ENCODE measurements at places on chromosomes 5 and 9.

DNA sequence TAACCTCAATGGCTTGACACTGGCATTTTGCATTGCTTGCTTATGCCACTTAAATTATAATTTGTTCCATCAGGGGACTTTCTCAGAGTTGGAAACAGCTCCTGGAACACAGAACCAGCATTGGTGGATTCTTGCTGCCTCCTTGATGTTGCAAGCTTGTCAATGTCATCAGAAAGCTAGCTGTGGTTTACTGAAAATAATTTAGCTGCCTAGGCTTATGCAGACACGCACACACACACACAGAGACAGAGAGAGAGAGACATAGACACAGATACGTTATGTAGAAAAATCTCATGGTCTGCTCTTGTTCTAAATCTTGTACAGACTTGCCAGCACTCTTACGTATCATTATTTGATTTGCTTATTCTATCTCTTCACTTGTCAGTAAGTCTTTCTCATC is 78.0 kb downstream of the HMHB1 start:
- DNase-seq = no peak

- no peak for DNase-seq
Measured at GRCh38 chr5:1510631-1511030, 13.1 kb downstream of the LPCAT1 start.

DNA sequence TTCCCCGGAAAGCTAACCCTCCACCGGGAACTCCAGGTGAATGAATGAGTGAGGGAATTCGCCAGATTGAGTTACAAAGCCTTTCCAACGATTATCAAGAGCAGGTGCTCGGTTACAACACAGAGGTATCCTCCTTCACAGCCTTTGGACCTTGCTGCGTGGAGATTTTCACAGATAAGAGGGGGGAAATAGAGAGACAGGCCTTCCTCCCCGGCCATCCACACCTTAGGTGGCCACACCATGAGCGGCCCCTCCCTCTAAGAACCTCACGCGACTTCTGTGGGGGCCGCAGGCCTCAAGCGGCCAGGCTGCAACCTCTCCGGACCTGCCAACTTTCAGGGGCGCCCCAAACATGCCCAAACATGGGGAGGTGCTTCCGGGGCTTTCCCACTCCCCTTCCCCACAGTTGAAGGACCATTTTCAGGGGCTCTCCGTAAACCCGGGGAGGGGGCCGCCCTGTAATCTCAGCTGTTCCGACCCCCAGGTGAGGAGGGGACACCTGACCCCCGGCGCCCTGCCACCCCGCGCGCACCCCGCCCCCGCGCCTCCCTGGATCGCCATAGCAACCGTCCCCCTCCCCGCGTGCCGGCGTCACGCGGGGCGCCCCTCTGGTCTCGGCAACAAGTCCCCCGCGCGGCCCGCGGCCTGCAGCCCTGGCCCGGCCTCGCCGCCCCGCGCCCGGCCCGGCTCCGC is 603 bp downstream of the DENND1A start:
- DNase-seq = peak; percentile 15

DNA sequence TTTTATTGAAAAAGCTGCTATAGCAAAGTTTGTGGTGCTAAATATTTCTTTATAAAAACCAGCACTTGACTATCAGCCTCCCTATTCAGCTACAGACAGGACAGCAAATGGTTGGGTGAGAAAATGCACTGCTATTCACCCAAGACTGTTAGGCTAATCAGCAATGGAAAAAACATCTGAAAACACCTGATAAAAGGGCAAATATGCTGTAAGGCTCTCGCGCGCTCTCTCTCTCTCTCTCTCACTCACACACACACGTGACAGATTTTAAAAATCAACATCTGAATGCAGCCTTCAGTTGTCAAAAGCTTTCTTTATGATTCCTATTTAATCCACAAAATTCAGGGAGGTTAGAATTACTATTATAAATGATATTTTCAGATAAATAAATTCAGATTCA is 80.2 kb downstream of the HTR4 start:
- no peak for DNase-seq

DNA sequence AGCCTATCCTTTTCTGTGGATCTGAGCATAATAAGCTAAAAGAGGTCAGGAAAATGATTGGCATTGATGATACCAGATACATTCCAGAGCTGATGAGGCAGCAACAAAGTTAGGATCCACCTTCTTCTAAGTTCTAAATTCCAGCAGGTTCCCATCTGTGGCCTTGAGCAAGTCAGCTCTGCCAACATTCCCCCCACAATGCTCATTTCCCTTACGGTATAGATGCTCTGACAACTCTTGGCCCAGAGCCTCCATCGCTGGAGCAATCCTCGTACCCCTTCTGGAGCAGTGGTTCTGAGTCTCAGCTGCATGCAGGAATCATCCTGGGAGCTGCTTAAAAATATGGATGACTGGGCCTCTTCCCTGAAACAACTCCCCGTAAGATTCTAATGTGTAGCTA is 78.1 kb downstream of the MED27 start:
- DNase-seq = no peak

GRCh38 chr9:1964093-1964492 is 51.1 kb upstream of the SMARCA2 start:
- no peak for DNase-seq

DNA sequence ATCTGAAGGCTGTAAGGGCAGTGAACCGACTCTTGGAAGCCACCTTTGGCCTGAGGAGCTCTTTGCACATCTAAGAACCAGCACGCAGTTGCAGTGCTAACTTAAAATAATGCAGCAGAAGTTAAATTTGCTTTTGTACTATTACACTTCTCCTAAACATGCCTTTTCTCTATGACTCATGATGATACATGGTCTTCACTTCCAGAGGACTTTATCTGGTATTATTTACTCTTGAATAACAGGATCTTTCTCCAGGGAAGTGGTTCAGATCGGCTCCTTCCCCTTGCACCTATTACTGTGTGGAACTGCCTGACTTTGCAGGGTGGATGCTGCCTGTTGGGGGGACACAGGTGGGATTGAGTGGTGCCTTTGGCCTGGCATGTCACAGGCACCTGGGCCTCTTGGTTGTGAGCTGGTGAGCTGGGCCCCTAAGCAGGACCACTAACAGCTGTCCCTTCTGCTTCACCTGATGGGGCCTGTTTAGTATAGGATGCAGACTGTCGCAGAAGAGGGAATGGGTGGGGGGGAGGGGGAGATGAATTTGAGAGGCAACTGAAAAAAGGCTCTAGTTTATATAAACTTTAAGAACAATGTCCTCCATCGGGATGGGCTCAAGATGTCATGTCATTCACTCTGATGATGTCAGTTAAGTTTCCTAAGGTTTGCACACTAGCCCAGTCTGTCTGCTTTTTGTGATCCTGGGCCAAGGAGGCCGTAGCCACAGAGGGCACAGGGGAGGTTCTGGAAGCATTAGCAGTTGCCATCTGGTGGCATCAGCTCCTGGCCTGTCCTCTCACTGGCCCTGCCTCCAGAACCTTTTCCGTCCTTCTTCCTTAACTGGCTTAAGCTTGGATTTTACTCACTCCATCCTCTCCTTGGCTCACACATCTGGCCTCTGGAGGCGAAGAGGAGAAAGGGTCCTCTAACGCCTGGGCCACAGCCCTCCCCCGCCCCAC is 33.9 kb upstream of the GABBR2 start:
- DNase-seq = no peak

DNA sequence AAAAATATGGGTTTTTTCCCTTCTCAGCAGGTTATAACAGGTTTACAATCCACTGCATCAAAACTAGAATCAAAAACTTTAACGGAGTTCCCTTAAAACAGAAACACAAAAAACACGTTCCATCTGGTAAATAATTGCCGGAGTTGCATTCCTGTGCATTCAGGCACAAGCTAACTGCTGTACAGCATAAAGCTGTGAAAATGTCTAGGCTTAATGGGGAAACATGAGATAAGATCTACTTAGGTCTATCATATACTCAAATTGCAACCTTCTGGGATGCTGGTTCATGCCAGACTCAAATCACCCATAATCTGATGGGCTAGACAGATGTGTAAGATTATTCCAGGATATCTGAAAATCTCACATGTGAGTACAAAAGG is 265.3 kb downstream of the DOCK8 start:
- no peak for DNase-seq

- no peak for DNase-seq
Measured at GRCh38 chr5:89276566-89277305, 393.8 kb upstream of the MEF2C start.

- DNase-seq = no peak
Measured at GRCh38 chr5:6377582-6377904, 804 bp downstream of the MED10 start.

DNA sequence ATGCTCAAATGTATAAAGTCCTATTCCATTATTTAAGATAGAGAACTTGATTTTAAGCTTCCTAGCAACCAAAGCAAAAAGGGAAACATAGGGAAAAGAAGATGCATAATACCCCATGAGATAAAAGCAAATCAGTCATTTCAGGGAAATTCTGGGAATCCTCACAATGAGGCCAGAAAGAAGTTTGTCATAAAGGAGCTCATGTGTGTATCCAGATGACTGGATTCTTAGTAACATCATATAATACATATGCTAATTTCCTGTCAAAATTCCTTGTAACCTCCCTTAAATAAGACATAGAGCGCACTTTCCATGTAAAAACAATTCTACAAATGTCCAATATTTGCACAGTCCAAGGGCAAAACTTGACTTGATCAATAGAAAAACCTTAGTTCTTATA is 411.0 kb upstream of the WWC1 start:
- no peak for DNase-seq

- DNase-seq = no peak
Measured at GRCh38 chr5:131610198-131611063, 24.6 kb downstream of the RAPGEF6 start.

GRCh38 chr9:127358023-127358535 is 38.9 kb upstream of the SLC2A8 start:
- DNase-seq = no peak

GRCh38 chr5:115377468-115378217 is 81.2 kb upstream of the CCDC112 start:
- DNase-seq = no peak

- DNase-seq = no peak
Measured at GRCh38 chr5:109558952-109559351, 130.8 kb upstream of the MAN2A1 start.

- DNase-seq = no peak
Measured at GRCh38 chr5:138408023-138408422, 30.8 kb upstream of the REEP2 start.

GRCh38 chr5:40879163-40879942 is 29.9 kb upstream of the C7 start:
- no peak for DNase-seq

- DNase-seq = no peak
Measured at GRCh38 chr9:110065532-110065931, 142.4 kb downstream of the C9orf152 start.

- no peak for DNase-seq
Measured at GRCh38 chr9:13142776-13143175, 136.7 kb downstream of the MPDZ start.

DNA sequence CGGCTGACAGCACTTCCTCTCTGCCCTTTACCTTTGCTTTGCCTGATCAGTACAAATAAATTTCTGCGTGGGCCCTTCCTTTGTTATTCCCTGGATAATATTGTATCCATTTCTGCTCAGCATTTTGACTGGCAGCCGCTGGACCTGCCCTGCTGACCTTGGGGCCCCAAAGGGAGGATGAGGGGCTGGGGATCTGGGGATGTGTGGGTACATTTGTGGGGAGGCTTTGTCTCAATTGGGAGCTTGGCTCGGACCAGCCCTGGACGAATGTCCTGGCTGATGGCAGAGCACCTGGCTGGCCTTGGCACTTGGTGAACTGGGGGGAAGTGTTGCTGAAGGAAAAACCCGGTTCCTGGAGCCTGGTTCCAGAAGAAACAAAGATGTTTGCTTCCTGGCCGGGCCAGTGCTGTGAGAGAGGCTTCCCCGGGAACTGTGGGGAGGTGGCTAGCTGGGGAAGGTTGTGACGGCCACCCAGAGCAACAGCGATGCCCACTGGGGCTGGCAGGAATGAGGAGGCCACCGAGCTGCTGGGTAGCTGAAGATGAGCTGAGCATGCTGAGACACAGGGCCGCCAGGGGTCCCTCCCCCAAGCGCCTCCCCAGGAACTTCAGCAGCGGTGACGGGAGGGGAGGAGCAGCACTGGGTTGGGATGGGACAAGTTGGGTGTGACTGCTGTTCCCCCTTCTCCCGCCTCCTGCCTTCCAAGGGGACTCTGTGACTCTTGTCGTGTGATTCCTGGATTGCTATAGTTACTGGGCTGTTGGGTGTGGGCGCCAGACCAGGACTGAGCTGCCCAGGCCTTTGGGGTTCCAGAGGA is 8.4 kb downstream of the LMX1B start:
- no peak for DNase-seq

- no peak for DNase-seq
Measured at GRCh38 chr5:45737153-45737552, 41.0 kb upstream of the HCN1 start.

- DNase-seq = no peak
Measured at GRCh38 chr5:89628876-89629635, 746.1 kb upstream of the MEF2C start.

DNA sequence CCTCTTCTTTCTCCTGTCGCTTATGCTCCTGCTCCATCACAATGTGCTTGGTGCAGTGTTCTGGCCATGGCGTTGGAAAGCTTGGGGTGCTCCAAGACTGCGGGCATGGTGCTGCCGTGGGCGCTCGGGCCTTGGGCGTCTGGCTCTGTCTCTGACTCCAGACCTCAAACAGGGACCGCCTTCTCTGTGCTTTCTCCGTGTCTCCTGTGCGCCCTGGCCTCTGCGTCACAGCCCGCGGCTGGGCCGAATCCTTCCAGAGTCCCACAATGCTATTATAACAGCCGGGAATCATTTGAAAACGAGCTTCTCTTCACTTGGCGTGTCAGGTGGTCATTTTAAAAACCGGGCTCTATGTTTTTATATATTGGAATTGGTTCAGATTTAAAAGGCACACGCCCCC is 32.4 kb upstream of the PUM3 start:
- no peak for DNase-seq

GRCh38 chr5:90214991-90215390 is 194.6 kb downstream of the CETN3 start:
- DNase-seq = no peak

- no peak for DNase-seq
Measured at GRCh38 chr5:32394981-32395380, 49.6 kb downstream of the ZFR start.

DNA sequence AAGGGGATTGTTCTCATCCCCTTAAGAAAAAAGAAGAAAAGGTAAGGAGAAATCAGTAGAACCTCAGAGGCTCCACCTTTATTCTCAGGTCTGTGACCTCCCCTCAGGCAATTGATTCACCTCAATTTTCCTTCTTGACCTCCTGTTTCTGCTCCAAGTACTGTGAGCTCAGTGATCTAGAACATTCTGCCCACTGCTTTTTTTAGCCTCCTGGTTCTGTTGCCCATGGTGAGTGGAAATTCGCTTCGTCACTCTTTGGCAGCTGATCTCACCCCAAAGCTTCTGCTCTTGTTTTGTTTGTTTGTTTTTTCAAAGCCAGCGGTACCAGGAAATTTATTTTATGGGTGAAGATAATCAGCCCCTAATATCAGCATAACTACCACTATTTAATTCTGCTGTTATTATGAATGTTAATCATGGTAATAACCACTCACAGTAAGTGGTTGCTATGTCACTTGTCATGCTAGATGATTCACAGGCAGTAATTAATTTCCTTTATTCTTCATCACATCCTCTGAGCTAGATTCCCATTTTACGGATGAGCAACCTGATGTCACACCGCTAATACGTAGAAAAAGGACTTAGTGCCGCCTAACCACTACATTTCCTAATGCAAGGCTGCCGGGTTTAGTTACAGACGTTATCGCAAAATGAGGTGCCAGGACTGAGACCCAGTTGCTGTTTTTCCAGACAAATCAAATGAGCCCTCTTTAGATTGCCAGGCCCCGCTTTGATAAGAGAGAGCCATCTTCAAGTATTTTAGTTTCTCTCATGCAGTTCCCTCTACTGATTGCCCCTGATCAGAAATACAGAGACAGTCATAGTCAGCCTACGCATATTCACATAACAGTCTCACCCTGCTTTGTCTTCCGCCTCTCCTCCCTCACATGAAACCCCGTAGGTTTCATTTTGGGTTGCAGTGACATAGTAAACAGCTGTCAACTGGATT is 78.2 kb downstream of the CYFIP2 start:
- no peak for DNase-seq

Data from activated T-helper 1 cell treated with anti-CD3 and anti-CD28 coated beads, Interleukin-2, amount 50 U/mL, for 16 hours (primary cell).